ENCODE measurements at places on chromosomes 1 and 21.
A peak's percentile ranks its signal among the peaks of the same experiment; 100 is the strongest.

DNA sequence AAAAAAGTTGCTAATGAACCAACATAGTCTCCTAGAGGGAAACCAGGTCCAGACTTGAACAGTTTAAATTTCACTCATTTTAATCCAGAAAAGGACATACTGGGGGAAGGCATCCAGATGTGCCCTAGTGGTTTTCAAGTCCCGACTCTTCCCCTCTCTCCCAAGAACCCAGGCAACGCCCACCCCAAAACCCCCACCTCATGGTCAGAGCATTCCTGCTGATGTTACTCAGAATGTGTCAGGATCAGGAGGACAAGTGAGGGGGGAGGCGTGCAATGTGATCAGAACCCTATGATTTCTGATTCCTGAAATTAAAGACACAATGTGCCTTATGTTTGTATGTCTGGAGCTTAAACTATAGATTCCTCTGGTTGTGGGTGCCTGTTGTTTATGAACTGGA, 1.6 kb upstream of the CTSK start:
- no peak for DNase-seq

GRCh38 chr1:3003039-3003940, 18.0 kb upstream of the ACTRT2 start:
- no peak for DNase-seq

DNA sequence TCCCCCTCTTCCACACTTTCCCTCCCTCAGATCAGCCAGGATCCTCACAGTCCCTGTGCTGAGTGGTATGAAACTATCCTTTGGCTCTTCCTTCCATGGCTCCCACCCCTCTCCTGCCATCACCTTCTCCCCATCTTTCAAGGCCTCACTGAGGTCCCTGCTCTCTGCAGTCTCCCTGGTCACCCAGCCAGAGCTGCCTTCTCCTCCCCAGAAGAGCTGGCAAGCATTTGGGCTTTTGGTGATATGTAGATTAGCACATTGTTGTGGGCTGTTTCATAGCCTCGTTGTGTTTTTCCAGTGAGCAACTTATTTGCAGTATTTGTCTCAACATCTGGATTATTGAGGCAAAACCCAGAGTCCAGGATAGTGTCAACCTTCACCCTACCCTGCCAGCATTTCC, 2.2 kb downstream of the CSF1 start:
- no peak for DNase-seq

DNA sequence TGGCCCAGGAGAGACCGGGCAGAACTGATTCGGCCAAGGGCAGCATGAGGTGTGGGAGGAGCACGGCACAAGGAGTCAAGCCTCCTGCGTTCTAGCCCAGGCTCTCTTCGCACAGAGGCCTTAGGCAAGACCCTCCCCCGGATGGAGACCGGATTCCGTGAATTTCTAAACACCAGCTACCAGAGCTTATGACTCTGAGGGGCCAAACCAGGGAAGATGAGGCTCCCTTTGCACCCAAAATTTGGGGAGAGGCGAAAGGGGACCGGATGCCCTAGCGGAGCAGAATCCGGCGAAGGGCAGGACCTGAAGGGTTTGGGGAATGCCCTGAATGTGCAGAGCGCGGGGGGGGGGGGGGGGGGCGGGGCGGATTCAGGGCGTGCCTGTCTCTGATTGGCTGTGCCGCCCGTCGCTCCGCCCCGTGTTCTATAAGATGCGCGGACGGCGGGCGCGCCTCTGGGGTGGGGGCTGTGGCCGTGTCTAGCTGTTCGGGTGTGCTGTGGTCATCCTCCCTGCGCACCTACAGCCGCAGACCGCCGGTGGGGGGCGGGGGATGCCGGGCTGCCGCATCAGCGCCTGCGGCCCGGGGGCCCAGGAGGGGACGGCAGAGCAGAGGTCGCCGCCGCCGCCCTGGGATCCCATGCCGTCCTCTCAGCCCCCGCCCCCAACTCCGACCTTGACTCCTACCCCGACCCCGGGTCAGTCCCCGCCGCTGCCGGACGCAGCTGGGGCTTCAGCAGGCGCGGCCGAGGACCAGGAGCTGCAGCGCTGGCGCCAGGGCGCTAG, at the start of gene TRNP1:
Gene TRNP1, plus strand, starts transcription at position 456 of the 783 bp plus-strand sequence. Its CDS starts 95 bp downstream, at position 551.
- peak; percentile 46 for DNase-seq

DNA sequence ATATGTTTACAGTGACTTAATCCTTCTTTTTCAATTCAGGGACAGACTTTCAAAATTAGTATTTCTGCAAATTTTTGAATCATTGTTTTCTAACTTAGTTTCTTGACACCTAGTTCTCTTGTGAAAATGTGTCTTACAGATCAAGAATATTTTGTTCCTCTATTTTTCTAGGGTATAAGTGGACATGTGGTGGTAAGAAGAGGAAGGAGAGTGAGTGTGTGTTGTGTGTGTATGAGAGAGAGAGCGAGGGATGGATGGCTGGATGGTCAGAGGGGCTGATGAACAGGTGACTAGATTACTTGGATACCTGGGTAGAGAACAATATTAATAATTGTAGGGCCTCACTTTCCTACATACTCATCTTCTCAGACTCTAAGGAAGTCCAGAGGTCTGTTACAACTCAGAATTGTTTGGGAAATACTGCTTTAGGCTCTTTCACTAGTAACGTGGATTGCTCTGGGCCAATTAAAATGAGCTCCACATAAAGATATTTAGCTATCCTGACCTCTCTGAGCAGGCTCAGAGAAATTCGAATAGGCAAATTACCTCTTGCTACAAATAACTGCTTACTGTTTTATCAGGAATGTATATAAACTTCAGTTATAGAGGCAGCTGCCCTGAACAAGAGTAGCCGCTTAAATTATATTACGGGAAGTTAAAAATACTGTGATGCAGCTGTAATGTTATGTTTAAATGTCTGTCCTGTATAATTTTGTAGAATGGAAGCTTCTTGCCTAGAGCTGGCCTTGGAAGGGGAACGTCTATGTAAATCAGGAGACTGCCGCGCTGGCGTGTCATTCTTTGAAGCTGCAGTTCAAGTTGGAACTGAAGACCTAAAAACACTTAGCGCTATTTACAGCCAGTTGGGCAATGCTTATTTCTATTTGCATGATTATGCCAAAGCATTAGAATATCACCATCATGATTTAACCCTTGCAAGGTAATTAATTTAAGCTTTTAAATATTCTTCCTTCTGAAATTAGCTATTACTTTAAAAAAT, 19.7 kb downstream of the GPSM2 start:
- no peak for DNase-seq

DNA sequence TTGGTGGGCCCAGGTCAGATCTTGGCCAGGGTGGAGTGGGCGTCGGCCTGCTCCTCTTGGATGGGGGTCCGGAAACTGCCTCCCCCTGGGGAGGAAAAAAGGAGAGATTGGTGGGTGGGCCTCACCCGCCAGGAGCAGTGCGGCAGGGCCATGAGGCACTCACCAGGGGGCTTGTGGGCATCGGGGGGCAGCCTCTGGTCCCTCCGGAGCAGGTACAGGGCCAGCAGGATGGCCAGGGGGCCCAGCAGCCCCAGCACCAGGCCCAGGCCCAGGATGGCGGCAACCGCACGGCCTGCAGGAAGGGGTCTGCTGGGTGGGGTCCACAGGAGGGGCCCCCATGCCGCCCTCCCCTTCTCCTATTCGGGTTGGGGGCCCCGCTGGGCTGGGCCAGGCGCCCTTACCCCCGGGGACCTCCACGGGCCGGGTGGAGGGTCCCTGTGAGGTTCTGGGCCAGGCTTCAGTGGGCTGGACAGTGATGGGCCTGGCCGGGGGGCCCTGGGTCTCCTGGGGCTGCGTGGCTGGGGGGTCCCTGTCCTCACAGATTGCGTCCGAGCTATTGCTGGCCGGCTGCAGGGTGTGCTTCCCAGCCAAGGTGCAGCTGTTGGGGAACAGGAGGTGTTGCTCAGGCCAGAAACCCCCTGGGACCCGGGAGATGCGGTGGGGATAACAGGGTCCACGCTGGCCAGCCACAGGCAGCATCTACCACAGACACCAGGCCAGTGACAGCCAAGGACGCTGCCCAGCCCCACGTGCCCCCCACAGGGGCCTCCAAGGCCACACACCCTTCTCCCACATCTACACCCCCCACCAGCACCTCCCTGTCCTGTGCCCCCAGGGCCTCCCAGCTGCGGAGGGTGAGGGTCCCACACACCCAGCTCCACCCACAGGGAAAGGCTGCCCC, 2.2 kb downstream of the TNFRSF4 start:
- DNase-seq, result no peak

DNA sequence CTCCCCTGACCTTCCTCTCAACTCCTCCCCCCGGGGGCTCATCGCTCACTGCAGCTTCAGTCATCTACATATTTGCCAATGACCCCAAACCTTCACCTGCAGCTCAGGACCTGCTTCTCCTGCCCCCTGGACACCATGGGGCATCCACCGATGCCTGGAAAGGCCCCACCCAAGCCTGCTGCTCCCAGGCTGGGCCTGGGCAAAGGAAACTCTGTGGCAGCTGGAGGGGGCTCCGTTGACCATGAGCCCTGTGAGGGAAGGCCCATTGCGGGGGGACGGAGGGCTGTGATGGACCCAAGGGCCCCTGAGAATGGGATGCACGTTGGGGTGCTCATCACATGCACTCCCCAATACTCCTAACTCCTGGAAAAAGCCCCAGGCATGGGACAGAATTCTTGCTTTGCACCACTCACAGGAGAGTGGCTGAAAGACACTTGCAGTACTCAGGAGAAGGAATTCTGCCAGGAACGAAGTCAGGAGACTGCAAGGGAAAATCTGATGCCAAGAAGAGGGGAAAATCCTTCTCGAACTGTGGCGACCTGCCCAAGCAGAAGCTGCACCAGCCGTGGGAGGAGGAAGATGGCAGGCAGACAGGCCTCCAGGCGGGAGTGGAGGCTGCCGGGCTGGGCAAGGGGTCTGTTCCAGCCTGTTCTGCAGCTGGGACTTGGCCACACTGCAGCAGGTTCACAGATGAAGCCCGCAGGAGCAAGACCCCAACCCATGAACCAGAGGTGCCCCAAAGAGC, 18.4 kb downstream of the MATN1 start:
- DNase-seq, result no peak

DNA sequence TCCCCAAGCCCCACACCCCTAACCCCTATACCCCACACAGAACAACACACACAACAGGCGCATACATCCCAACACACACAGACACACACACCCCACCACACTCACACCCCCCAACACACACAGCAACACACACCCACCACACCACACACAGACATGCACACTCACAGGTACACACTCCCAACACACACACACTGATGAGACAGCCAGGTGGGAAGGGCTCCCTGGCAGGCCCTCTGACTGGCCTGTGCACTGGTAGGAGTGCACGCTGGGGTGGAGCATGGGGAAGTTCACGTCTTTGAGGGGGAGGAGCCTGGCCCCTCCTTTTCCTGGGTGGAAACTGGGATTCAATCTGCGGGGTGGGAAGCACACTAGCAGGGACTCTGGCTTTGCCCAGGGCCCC, 116.7 kb downstream of the RHOU start:
- no peak for DNase-seq

- no peak for DNase-seq
These were observed 1.0 kb downstream of the S100A4 start for GRCh38 chr1:153544453-153545066.

DNA sequence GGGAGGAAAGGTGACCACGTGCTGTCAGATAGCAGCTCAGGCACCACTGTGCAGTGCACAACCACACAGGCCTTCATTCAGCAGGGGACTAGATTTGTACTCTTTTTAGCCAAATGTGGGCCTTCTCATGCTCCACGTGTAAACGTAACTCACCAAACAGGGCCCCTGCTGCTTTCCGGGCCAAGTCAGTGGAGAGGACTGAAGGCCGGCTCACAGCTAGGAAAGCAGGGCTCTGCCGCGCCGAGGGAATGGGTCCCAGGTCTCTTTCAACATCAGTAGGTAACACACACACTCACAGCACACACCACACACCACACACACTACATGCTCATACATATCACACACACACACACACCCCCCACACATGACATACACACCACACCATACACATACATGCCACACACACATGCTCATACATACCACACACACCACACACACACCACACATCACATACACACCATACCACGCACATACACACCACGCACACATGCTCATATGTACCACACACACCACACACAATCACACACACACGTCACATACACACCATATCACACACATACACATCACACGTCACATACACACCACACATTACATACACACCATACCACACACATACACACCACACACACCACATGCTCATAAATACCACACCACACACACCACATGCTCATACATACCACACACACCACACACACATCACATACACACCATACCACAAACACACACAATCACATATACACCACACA, 124.0 kb upstream of the ERG start:
- DNase-seq, result no peak

- no peak for DNase-seq
These were observed 50.2 kb downstream of the MRPS6 start for GRCh38 chr21:34123609-34124008.

GRCh38 chr1:241624935-241625334, 15.2 kb downstream of the CHML start:
- DNase-seq, result no peak

DNA sequence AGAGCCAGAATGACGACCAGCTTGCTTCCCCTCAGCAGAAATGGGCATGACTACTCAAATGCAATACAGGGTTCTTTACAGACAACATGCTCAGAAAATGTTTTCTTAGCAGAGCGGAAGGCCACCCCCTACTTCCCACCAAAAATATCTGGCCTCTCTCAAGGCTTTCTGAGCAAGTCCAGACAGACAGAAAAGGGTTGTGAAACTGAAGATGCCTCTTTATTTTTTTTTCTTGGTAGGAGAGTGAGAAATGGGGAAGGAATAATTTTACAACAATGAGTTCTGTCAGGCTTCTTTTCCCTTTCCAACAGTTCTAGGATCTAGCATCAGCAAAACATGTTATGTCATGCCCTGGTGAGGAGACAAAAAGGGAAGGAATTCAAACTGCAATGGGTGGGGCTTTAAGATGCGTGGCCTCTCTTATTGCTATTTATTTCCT, 172.0 kb upstream of the CAMK1G start:
- no peak for DNase-seq

DNA sequence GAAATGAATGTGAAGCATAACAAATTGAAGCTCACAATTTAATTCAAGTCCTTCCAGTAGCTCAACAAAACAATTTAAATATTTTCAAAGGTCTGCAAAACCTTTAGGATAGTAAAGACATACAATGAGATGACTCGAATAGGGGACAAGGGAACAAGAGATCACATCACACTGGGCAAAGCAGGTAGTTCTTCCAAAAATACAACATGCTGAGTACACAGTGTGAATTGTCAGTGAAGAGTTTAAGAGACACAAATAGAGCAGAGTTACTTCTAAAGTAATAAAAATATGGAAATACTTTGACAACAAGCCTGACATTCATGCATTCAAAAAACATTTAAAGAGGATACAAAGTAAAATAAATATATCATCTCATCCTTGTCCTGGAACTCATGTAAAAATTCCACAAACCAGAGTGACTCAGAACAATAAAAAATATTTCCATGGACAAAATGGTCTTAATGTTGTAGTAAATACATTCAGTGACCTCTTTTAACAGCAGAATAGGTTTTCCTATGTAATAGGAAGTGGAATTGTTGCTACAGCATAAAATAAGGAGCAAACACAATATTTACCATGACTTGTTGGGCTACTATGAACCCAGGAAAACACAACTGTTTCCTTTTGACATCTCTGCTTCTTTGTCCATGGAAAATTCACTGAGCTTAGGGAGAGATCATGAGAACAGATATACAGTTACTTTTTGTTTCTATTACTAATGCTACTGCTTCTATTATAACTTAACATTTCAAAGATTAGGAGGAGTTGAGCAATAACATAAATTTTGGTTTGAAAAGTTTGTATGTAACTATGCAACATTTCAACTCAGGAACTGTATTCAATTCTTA, 83.7 kb upstream of the BCL10 start:
- no peak for DNase-seq
